Stimulated activated CD8-positive, alpha-beta memory T cell treated with anti-CD3 and anti-CD28 coated beads, Interleukin-7, amount 100 ng/mL, for 1 hour (primary cell): ENCODE measurements at places on chromosomes 6 and 20.

GRCh38 chr6:123648723-123649122 is 12.0 kb upstream of the TRDN start:
- DNase-seq: no peak

- peak; percentile 19 for DNase-seq
Observed at GRCh38 chr6:80338201-80338836, 231.8 kb downstream of the BCKDHB start.

DNA sequence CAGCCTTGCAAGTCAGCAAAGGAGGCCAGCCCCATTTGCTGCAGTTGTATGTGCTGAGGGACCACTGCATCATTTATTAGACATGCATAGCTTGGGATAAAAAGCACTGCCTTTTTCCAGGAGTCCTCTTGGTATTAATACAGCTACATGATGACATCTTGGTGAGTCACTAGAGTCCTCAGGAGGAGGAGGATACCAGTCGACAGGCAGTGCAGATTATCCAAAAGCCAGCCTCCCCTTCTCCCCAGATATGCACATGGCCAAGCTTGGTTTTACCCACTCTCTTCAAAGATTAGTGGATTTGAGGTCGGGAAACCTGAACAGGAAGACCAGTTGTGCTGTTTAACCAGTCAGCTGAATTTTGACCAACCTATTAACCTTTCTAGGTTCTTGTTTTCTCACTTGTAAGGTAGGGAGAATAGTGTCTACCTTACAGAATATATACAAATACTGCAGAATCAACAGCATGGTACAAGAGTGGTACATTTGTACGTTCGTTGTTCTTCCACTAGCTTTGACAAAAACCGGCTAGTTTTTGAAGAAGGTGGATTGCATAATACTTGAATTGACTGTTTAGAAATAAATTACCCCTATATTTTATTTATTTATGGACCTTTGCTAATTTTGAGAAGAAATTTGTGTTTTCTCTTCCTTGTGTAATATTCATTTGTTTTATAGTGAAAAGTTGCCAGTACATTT is 31.9 kb downstream of the VAPB start:
- no peak for DNase-seq

GRCh38 chr20:8661229-8661952 is 407.5 kb upstream of the PLCB4 start:
- DNase-seq: no peak

DNA sequence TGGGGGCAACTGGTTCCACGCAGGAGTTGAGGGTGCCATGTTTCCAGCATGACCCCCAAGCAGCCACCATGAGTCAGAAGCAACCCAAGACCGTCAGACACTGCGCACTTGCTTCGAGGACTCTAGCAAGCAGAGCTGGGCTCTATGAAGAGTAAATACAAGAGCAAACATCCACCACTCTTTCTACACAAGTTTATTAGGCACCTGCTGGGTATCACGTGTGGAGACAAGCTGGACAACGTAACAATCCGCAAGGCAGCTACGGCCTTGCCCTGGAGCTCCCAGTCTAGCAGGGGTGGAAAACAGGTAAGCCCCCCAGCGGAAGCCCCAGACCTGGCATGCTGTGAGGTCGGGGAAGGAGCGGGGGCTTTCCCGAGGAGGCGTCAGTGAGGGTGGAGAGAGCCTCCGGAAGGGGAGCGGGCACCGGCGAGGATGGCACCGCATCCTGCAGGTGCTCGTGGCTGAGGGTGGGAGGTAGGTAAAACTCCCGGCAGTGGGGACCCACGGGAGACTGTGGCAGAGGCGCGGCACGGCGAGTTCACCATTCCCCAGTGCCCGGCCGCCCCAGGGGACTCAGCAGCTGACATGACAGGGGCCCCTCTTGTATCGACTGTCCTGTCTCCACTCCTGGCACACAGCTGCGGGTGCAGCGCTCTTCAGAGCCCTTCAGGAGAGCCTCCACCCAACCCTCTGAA is 33.6 kb downstream of the GNAS-AS1 start:
- DNase-seq: no peak

- no peak for DNase-seq
Observed at GRCh38 chr6:28081486-28081751, 1.1 kb downstream of the ZNF165 start.
